Activated naive CD4-positive, alpha-beta T cell treated with anti-CD3 and anti-CD28 coated beads, Interleukin-2, amount 10 ng/mL, durations not matched to agents 7 days and 5 days (primary cell): ENCODE measurements at places on chromosomes 5 and 9.

- DNase-seq: no peak
These were observed 5.5 kb downstream of the EXOSC2 start for GRCh38 chr9:130699047-130699446.

- no peak for DNase-seq
These were observed 156.1 kb upstream of the SPEF2 start for GRCh38 chr5:35461530-35461929.

- peak; percentile 83 for DNase-seq
These were observed 78.9 kb downstream of the SEMA4D start for GRCh38 chr9:89418882-89419640.

DNA sequence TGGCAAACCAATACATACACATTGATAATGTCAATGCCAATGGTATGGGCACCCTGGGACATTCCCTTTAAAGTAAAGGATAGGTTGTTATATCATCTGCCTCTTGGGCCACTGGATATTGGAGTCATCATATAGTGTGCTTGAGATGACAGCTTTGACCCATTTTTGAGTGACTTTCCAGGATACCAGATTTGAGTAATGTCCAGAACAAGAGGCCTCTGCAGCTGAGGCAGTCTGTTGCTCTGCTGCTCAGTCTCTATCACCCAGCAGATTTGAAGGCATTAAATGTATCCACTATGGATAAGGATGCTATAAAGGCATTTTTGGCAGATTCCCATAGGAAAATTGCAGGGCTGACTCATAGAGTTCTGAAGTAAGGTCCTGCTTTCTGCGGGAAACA lies 525.6 kb upstream of the SEMA6A start:
- DNase-seq: no peak

DNA sequence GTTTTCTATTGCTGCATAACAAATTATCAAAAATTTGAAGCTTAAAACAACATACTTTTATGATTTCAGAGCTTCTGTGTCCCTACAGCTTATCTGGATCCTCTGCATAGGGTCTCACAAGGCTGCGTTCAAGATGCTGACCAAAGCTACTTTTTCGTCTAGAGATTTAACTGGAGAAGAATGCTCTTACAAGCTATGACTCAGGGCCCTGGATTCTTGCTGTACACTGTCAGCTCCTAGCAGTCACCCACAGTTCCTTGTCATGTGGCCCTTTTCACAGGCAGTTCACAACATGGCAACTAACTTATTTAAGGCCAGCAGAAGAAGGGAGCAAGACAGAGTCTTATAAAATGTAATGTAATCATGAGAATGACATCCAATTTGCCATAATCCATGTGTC lies 70.8 kb upstream of the FAM174A start:
- no peak for DNase-seq

DNA sequence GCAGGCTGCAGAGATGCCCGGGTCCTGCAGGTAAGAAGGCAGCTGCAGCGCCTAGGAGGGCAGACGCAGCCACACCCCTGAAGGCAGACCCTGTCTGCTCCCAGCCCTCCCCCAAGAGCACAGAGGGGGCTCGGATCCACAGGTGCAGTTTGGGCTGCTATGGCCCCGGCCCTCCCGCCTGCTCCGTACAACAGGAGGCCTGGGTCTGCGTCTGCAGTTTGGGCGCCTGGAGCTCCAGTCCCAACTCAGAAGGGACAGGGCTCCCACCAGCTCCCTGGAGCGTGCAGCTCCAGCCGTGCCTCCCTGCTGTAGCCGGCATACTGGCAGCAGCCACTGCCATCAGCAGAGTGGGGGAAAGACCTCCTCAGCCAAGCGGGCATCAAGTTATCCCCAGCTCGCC lies 30.5 kb downstream of the BTNL9 start:
- DNase-seq: no peak
